DMS79 treated with DMSO at 0.1 percent for 48 hours (cell line): ENCODE measurements at places on chromosomes 2 and 18.

- no peak for DNase-seq
These were observed 146.5 kb downstream of the ASB1 start for GRCh38 chr2:238573065-238573778.

DNA sequence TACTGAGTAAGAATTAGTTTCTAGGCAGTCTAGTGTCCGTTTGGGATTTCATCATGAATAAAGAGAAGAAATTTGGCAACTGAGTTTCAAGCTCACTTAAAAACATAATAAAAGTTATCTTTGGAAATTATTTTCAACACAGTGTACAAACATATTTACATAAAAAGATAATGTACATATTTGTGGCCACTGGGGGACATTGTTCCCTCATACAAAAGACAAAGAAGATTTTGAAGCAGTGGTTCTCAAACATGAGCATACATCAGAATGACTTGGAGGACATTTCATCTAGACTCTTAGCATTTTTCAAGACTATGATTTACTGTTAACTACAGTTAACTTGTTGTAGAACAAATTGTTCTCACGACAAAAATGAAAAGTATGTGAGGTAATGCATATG lies 15.7 kb upstream of the TTC21B start:
- DNase-seq: no peak

DNA sequence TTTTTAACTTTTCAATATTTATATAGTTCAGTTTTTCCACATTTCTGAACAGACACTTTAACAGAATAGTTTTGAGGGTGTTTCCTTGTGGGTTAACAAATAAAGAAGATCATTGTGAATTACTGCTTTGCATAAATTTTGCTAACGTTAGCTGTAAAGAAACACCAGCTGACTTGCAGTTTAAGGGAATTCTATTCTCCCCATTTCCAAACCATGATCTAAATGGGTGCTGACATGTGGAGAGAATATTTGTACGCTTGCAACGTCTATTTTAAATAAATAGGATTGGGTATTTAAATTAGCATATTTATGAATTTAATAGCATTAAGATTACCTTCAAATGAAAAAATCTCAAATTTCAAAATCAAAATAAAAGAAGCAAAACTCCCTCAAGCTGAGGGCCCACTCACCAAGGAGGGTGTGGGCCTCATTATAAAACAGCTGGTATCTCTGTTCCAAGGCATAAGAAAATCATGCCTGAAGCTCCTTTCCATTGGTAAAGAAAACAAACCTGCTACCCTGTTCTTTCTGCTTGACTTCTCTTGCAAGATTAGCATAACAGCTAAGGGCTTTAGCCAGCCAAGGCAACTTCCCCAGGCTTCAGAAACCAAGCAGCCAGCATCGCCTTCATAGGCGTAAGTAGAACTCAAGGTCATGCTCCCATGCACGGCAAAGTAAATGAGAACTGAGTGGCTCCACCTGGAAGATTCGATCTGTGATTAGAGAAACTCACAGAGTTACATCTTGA lies 3.2 kb downstream of the MRO start:
- peak; percentile 89 for DNase-seq

- no peak for DNase-seq
These were observed 56.5 kb upstream of the CWC22 start for GRCh38 chr2:180063494-180064092.

DNA sequence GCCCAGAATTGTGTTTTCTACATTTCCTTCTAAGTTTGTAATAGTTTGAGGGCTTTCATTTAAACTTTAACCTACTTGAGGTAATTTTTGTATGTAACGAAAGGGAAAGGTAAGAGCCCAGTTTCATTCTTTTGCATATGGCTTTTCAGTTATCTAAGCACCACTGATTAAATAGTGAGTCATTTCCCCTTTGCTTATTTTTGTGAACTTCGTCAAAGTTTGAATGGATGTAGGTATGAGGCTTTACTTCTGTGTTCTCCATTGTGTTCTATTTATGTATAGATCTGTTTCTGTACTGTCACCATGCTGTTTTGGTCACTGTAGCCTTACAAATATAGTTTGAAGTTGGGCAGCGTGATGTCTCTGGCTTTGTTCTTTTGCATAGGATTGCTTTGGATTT lies 944.8 kb upstream of the CNTNAP5 start:
- no peak for DNase-seq

GRCh38 chr2:62661263-62661635 lies 44.3 kb upstream of the EHBP1 start:
- DNase-seq: peak; percentile 77

- no peak for DNase-seq
These were observed 385.5 kb downstream of the RND3 start for GRCh38 chr2:150101947-150102346.

DNA sequence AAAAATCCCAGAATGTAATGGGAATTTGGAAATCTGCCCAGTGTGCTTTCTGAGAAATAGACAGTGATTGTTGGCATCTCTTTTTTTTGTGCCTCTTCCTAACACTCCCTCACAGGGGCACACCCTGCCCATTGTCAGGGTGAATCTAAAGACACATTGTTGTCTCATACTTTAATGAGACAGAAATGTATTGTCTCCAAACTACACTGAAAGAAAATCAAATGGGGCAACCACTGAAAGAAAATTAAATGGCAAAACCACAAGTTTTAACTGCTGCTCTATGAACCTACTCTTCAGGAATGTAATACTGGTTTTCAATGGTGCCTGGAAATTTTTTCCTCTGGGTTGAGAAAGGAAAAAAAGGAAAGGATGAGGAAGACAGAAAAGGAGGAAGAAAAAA lies 43.2 kb upstream of the GLS start:
- no peak for DNase-seq

- no peak for DNase-seq
These were observed 177.6 kb upstream of the CCDC68 start for GRCh38 chr18:55136864-55137263.

GRCh38 chr2:10678225-10678624 lies 11.6 kb downstream of the NOL10 start:
- no peak for DNase-seq
